ENCODE measurements at places on chromosomes 5 and 9.
A peak's percentile ranks its signal among the peaks of the same experiment; 100 is the strongest.

DNA sequence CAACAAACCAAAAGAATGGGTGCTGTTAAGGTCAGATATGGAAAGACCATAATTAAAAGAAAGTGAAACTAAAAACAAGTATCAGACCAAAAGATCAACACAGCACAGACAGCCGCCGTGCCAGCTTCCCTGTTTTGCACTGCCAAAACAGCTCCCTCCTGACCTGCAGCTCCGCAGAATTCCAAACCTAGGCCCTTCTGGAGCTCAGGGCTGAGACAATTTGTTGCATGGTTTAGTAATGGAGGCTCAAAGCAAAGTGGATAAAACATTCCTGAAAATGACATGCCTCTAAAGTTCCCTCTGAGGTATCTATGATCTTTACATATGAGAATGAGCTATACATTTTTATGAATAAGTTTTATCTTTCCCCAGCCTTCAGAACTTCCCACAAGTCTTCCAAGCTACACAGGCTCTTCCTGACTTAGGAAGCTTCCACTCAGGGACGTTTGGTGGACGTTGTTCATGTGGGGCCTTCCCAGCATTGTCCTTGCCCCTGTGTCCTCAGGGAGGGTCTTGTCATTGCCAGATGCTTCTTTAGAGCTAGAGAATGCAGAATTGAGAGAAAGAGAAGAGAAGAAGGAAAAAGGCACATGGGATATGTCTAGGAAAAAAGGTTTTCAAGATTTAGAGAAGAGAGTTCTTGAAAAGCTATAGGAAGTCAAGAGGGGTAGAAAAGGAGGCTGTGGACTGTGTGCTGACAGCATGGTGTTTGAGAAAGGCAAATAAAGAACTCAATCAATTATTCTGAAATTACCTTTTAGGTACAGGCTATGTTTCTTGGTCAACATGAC, 28.4 kb upstream of the SSBP2 start:
- DNase-seq = peak; percentile 90

DNA sequence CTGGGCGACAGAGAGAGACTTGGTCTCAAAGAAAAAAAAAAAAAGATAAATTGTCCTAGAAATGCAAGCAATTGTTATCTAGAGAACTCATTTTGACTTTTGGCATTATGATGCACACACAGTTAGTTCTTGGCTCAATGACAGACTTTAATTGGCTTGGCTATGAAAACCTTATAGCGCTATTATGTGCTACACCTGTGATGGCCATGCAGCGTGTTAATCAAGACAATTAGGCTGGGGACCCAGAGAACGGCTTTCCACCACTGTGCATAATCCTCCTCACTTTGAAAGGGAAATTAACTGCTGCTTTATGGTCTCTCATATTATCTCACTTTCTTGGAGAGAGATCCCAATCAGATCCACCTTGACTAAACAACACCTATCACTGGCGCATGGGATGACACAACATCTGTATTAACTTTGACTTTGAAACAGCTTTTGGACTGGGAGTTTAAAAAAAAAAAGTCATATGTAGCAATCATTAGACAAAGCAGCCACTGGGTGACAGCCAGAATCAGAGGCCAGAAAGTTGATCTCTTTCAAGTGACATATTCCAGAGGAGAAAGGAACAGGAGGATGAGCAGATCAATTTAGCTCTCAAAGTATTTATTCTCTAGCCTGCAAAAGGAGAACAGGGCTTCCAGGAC, 132.5 kb downstream of the PPP2R2B start:
- DNase-seq = no peak

DNA sequence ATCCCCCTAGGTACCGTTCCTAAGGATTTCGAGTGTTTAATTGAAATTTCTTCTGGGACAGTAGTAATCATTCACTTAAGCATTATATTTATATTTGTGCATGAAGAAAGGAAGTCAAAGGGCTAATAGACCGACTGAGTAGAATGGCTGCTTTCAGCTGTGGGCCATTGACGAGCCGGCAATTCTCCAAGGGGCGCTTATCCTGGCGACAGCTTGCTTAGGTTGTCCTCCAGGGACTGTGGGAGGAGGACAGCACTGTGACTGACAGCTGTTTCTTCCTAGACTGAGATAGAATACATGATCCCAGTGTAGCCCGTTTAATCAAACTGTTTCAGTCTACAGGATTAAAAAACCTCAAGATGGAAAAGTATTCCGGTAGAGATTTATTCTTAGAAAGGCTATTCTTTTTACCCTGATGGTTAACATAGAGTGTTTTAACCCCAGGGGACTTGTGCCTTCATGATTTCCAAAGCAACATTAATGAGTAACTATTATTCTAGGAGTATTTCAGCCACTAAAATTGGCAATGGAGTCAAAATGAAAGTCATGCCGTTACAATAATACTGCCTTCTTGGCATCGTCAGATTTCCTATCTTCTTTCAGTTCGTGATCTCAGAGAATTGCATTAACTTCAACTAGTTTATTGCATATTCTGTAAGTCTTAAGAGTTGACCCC, 943.1 kb upstream of the WWC1 start:
- DNase-seq = no peak

DNA sequence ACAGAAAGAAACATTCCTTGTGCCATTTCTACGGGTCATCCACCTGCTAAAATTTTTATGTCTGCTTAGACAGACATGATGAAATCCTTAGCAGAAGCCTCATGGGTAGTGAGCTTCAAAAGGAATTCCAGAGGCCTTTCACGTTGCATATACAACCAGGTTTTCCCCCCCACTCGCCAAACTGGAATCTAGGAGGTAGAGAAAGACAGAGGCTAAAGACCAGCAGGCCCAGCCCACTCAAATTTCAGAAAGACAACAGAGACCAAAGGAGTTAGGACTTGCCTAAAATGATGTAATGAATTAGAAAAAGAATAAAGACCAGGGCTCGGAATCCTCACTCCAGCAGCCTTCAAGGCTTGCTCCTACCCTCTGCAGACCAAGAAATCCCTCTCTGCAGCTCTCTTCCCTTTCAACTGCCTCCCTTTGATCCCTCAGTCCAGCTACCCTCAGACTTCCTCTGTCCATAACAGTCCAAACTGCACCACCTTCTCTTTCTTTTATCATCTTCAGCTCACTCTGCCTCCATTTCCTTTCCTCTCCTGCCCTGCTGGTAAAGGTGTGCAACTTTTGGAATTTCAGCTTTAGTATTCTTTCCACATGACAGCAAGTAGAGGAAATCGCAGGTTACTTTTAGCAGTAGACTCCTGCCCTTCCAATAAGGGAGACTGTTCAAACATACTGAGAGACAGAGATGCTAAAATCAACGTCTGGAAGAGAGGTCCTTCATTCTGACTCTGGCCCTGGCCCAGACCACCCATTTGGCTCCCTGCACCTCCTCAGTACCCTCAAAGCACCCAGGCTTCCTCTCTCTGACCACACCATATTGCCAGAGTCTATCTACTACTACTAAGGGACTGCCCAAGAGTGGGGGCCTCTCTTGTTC, 8.9 kb downstream of the B4GALT1 start:
- peak; percentile 78 for DNase-seq

DNA sequence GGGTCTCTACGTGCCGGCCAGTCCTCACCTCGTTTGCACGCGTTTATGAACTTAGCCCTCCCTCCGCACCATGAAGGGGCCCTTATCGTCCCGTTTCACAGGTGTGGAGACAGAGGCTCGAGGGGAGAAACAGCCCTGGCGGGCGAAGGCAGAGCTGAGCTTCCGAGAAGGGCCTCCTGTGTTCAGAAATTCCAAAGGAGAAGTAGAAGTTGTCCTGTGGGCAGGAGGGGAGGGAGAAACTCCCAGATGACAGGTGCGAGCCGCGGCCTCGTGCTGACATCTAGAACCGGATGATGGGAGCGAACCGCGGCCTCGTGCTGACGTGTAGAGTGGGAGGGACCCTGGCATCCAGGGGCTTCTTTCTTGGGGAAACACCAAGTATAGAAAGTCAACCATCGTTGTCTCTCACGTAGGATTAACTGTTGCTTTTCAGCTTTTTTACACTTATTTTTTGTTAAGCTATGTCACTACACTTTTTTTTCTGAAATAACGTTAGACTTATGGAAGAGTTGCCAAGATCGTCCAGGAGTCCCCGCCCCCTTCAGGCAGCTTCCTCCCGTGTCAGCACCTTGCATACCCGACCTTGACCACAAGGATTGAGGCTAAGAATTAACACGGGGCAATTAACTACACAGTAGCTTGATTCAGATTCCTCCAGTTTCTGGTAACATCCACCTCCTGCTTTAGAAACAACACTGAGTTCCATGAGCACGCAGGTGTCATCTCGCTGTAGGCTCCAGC, 42.8 kb upstream of the NKD2 start:
- no peak for DNase-seq

DNA sequence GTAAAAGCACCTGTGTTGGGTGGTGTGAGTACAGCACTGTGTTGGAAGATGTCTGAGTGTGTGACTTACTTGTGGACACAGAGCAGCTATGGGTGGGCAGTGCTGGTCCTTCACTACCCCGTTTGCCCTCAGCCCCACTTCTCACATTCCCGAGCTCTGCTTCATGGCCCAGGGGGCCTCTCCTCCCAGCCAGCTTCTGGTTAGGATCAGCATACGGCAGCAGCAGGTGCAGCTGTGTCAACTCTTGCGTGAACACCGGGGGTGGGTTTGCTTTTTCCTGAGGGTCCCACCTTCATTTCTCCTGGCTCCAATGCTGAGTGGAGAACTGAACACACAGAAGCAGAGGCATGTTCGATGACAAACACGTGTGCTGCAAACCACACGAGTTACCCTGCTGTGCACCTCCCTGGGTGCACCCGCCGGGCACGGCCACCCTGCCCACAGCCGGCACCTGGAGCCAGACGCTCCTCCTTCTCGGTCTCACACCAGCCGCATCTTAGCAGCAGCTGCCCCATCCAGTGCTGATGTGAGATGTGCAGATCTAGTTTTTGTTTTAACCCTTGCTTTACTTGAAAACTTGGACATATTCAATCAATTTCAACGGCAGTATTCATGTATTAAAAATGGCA, 14.9 kb upstream of the SLC6A3 start:
- DNase-seq = no peak

- DNase-seq = no peak
These were observed 181.5 kb upstream of the RAI14 start for GRCh38 chr5:34474573-34475021.

DNA sequence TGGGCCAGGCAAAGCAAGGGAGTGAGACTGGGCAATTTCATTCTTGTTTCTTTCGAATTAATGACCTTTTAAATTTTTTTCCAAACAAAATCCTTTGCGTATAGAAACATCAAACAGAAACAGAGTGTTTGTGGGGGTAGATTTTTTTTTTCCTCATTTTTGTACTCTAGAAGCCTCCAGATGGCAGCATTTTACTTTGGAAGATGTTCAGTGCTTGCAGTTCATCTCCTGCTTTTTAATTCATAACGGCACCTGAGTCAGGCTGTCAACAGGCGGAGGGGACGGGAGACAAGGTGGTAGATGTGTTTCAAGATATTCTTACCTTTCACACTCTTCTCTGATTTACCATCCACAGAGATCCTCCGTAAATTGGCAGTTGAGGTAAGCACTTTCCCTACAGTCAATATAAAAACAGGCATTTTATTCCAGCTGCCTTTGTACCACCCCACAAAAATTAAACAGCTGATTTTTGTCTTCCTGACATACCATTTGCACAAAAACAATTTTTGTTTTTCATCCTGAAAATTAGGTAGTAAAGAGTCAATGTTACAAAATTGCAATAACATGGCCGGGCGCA, 99.5 kb upstream of the FBXL17 start:
- DNase-seq = no peak

DNA sequence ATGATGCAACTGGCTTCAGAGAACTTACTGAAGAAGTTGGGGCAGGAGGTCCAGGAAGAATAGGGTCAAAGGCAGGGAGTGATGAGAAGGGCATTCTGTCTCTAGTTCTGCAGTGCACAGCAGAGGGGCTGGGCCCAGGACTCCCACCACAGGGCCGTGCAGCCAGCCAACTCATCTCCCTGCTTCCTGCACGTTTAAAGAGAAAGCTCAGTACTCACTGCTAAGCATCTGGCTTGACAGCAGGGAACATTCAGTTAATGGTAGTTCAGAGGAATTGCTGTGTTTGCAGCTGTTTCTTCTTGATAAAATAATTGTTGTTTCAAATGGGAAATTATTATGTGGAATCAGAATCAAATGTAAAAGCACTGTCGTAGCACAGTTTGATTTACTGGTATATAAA, 25.6 kb upstream of the SCAMP1 start:
- no peak for DNase-seq

DNA sequence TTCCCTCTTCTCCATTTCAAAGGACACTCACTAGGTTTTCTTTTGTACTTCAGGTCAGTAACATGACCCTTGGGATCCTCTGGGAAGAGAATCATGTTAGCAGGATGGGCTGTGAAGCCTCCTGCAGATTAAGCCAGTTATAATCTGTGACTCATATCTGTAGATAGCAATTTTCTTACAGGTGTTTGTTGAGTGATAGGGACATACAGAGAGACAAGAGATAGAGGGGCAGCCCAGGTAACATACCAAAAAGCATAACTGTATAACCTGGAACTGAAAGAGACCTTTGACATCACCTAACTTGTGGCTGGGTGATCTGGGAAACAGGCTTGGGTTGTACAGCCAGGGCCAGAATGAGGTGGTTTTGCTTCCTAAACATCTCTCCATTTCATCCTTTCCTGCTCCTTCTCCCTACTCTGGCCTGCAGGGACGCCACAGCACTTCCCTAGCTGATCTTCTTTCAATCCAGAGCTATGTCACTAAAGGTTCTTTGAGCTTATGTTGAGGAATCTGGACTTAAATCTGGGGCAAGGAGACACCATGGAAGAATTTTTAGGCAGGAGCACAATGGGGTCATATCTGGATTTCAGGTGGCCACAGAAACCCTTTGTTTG, 21.0 kb upstream of the PPARGC1B start:
- no peak for DNase-seq

DNA sequence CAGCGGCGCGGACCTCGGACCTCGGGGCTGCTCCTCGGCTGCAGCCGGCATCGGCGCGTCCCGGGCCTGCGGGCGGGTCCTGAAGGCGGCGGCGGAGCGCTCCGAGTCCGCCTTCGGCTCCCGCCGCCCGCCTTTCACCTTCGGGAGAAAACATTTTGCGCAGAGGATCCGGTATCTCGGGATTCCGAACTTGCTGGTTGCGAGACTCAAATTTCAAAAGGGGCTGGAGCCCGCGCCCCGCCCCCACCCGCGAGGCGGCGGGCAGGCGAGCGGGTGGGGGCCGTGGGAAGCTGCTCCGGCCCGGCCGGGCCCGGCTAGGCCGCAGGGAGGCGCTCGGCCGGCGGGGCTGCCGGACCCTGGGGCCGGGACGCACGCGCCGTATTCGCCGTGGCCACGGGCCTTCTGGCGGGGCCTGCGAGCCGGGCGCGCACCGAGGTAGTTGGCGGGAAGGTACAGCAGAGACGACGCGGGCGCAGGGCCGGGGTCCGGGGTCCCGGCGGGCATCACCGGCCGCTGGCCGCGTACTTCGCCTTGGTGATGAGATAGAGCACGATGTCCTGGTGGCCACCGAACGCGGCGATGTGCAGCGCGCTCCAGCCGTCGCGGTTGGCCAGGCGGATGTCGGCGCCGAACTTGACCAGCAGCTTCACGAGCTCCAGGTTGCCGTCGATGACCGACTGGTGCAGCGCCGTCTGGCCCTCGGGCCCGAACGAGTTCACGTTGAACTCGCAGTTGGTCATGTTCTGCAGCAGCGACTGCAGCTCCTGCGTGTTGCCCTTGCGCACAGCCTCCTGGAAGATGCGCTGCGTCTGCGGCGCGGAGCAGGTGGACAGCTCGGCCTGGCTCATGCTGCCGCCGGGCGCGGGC, 757 bp downstream of the NRARP start:
- DNase-seq = no peak

- no peak for DNase-seq
These were observed 429.4 kb downstream of the PIK3R1 start for GRCh38 chr5:68644971-68645370.

All from lower leg skin (tissue), 4 donors.